ENCODE measurements at places on chromosomes 4 and X.

GRCh38 chr4:189046642-189047041, 894.0 kb upstream of the FRG1 start:
- DNase-seq: no peak

GRCh38 chr4:36189511-36190226, 54.6 kb downstream of the ARAP2 start:
- no peak for DNase-seq

- DNase-seq: no peak
These were observed 257.9 kb downstream of the PCDH18 start for GRCh38 chr4:137274404-137274803.

- no peak for DNase-seq
These were observed 11.4 kb upstream of the TAPT1 start for GRCh38 chr4:16237715-16238114.

DNA sequence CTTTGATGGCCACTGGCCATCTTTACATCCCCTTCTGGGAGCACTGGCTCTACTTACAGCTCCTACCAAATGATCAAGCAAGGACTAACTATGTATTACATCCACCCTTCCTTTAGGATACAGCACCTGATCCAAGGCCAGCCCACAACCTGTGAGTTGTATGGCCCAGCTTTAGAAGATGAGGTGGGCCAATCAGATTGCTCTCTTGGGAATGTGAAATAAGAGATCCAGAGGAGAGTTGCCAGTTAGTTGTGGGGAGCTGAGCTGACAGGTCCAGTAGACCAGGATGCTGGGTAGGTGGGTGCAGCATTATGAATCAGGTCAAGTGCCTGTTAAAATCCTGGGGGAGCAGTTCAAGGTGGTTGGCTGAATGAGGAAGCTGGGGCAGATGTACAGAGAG, 111.5 kb downstream of the GNL3L start:
- DNase-seq: no peak

GRCh38 chrX:106170318-106170717, 2.2 kb downstream of the PWWP3B start:
- no peak for DNase-seq

- no peak for DNase-seq
These were observed 453.0 kb downstream of the PCDH11X start for GRCh38 chrX:92232182-92232581.

DNA sequence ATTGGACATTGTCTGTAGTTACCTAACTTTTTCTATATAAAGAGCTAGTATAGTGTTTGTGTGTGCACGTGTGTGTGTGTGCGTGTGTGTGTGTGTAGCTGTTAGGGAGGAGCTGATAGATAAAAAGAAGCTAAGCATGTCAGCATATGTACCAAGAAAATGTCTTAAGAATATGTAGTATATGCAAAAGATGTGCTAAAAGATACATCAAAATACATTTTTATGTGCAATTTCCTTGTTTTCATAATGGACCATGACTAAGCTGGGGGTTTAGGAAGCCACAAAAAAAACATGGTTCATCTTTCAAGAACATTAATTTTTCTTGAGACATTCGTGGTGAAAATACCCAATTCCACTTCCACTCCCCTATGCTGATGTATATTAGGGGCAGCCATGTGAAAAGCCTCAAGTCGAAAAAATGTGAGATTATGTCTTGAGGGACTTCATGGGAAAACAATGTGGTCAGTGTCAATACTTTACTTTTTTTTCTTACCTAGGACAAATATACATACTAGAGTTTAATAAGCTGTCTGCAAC, 1599.7 kb downstream of the ARAP2 start:
- no peak for DNase-seq

- no peak for DNase-seq
These were observed 73.8 kb downstream of the CRLF2 start for GRCh38 chrX:1138476-1139184.

- DNase-seq: peak; percentile 57
These were observed 113.4 kb downstream of the ZAR1 start for GRCh38 chr4:48603366-48604003.

- no peak for DNase-seq
These were observed 86.0 kb downstream of the HTT start for GRCh38 chr4:3160438-3160837.

GRCh38 chr4:21888195-21888976, 60.2 kb downstream of the KCNIP4 start:
- DNase-seq: peak; percentile 81

GRCh38 chr4:88706574-88706973, 8.9 kb upstream of the NAP1L5 start:
- DNase-seq: peak; percentile 23

DNA sequence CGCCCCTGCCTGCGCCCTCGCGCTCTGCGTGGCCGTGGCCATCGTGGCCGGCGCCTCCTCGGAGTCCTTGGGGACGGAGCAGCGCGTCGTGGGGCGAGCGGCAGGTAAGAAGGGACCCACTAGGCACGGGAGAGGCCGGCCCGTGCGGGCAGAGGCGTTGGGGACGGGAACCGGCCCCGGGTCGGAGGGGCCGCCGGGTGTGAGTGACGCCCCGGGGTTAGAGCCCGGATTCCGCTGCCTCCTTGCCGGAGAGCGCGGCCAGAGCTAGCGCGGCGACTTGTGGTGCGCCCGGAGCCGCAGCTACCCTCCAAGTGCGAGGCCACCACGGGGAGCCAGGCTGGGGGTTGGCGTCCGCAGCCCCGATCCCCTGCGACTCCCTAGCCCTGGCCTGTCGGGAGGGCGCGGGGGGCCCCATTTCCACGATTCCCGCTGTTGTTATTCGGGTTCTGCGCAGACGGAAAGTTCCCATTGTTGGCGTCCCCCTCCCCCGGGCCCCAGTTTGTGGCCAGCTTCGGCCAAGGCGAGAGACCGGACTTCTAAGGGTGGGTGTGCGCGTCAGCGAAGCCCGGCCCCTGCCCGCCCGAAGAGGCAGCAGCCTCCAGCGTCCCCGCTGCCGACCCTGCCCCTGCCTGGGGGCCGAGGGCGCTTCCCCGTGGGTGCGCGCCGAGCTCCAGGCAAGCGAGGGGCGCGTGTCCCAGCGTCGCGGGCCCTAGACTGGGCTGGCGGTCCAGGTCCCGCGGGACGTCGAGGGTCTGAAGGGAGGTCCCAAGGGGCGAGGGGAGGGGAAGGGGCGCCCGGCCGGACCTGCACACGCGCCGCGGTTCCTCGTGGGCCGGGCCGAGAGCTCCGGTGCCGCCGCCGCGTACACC, 1.1 kb downstream of the FGFR3 start:
- no peak for DNase-seq

- no peak for DNase-seq
These were observed 171.7 kb downstream of the EPHA5 start for GRCh38 chr4:65498606-65499005.

- no peak for DNase-seq
These were observed 182.6 kb upstream of the PUDP start for GRCh38 chrX:7330556-7330955.

DNA sequence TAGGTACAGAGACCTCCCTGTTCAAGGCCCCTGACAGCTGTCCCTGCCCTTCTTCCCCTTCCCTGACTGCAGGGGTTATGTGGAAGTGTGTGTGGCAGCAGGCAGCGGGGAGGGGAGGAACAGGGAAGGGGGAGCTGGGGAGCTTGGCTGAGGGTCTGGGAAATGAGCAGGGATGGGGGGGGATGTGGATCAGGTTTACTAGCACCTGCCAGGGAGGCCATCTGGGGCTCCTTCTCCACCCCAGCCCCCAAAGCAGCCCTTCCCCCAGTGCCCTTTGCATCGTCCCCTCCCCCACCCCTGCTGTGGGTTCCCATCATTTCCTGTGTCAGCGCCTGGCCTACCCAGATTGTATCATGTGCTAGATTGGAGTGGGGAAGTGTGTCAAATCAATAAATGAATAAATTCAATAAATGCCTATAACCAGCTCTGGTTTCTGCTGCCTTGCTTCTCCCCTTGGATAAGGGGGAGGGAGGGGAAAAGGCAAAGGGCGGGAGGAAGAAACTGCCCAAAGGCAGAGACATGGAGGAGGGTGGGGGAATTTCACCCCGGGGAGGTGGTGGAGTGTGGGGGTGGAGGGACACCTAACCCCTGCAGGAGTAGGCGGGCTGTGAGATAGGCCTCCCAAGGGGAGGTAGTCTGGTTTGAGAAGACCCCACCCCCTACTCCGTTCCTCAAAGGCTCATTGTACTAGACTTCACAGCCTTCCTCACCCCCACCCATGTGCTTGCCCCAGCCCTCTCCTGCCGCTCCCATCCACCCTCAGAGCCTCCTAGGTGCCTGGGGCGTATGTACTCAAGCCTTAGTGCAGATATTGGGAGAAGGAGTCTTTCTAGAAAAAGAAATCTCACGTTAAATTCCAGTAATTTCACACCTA, 3.2 kb downstream of the CXorf65 start:
- no peak for DNase-seq

GRCh38 chrX:49053223-49054072, 5.4 kb upstream of the CCDC120 start:
- no peak for DNase-seq

GRCh38 chr4:25043548-25043947, 12.8 kb upstream of the LGI2 start:
- no peak for DNase-seq

GRCh38 chrX:122439831-122440230, 744.2 kb upstream of the GRIA3 start:
- DNase-seq: no peak

GRCh38 chr4:119834906-119835612, 206.5 kb upstream of the PDE5A start:
- no peak for DNase-seq

GRCh38 chrX:16666541-16666940, 16.6 kb downstream of the S100G start:
- DNase-seq: no peak

- no peak for DNase-seq
These were observed 40.5 kb upstream of the SLC2A9 start for GRCh38 chr4:10061650-10062415.

GRCh38 chr4:24856586-24856985, 56.3 kb downstream of the CCDC149 start:
- DNase-seq: peak; percentile 97

GRCh38 chrX:68703846-68704245, 56.4 kb downstream of the STARD8 start:
- DNase-seq: no peak

DNA sequence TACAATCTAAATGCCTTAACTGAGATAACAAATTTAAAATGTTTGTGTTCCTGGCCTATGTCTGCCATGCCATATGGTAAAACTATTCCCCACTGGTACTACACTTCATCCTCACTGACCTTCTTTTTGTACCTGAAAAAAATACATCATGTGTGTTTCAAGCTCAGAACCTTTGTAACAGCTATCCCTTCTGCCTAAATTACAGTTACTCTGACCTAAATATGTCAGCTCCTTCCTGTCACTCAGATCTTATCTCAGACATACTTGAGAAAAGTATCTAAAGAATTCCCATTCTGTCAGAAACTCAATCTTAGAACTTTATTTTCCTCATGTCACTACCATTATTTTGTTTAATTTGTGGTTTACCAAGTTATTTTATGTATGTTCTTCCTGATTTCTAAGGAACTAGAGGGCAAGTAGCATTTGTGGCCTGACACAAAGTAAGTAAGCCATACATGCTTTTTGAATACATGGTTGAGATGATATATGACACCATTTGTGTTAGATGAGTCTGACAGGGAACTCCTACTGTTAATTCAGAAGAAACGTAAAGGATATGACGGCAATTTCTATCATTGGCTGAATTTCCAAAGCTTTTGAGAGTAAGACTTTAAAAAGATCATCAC, 456.5 kb upstream of the NDST3 start:
- DNase-seq: no peak

- DNase-seq: no peak
These were observed 6.8 kb upstream of the TMEM144 start for GRCh38 chr4:158203436-158203835.

GRCh38 chr4:79864500-79865200, 208.4 kb downstream of the ANTXR2 start:
- no peak for DNase-seq

- no peak for DNase-seq
These were observed 1.8 kb downstream of the CCNQ start for GRCh38 chrX:153596981-153597750.

- DNase-seq: no peak
These were observed 196.4 kb upstream of the RADX start for GRCh38 chrX:106415276-106415895.

- no peak for DNase-seq
These were observed 18.9 kb upstream of the GPR101 start for GRCh38 chrX:137052643-137053235.

GRCh38 chrX:11579636-11580600, 85.8 kb downstream of the ARHGAP6 start:
- peak; percentile 58 for DNase-seq

DNA sequence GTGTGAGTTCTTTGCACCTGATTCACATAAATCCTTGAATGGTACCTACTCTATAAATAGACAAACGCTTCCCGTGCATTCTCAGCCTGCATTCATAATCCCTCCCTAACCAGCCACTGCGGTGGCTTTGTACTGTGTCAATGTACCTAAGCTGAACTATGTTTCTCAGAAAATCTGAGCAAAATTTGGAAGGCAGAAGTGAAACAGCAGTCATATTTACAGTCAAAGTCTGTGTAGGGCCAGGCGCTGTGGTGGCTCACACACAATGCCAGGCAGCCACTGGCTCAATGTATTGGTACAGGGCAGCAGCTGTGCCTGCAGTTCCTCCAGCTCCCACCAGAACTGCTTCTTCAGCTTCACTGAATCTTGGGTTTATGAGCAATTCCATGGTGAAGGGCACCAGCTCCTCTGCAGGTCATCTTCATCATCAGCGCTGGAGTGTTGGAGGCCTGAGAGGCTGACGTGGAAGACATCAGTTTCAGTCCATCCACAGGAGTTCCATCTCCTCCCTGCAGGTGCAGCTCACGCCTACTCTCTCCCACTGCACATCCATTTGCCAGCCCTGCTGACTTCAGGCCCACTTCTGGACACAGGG, 32.3 kb upstream of the IRF2 start:
- DNase-seq: no peak

DNA sequence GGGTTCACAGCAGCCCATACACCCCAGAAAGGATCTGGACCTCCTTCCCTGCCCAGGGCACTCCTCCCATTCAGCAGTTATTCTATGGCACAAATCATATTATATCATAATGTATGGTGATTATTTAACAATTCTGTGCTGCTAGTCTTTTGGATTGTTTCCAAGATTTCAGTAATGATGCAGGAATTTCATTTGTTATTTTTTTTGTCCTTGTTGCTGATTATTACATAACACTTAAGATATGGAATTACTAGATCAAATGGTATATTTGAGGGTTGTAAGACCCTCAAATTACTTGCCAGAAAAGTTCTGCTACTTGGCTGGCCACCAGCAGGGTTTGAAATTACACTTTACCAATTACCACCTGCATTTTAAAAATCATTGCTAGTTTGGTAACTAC, 36.4 kb downstream of the QDPR start:
- no peak for DNase-seq

GRCh38 chr4:37754410-37755185, 68.4 kb upstream of the RELL1 start:
- no peak for DNase-seq

- DNase-seq: no peak
These were observed 40.6 kb upstream of the IL21 start for GRCh38 chr4:122661176-122662160.

DNA sequence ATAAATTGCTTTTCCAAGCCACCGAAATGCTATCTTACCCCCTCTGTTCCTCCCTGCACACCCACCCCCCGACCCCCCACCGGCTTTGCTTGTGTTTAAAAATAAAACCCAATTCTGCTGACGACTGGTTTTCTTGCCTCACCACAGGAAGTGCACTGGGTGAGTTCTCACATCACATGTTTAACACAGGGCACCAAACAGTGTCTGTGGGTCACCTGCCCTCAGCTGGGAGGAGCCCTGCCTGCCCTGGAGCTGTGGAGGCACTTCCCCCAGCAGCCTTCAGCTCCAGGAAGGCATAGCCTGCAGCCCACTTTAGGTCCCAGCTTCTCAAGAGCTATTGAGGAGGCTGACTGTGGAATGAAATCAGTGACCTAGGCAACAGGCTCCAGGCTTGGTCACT, 8.8 kb downstream of the TMEM255A start:
- DNase-seq: no peak

Measured in RCC 7860 (cell line).